Stimulated activated CD4-positive, alpha-beta T cell treated with anti-CD3 and anti-CD28 coated beads, Interleukin-4, amount 100 ng/mL, for 24 hours (primary cell): ENCODE measurements at places on chromosomes 5 and 9.

DNA sequence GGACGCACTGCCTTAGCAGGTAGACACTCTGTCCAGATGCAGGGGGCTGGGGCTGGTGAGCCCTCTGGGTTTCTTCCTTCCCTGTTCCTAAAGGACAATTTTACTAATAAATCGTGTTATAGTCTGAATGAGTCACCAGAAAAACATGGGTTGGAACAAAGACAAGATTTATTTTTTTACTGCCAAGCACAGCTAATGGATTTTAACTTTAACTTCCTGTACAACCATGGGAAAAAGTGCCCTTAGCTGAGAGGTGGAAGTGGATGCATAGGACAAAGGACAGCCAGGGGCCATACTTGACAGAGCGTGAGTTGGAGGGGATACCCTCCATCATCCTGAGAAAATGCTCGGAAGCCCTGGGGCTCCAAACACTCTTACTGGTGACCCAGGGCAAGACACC, 300.7 kb downstream of the MSX2 start:
- DNase-seq, result no peak

- DNase-seq, result no peak
Measured at GRCh38 chr5:92769978-92770377, 811.0 kb downstream of the NR2F1-AS1 start.

DNA sequence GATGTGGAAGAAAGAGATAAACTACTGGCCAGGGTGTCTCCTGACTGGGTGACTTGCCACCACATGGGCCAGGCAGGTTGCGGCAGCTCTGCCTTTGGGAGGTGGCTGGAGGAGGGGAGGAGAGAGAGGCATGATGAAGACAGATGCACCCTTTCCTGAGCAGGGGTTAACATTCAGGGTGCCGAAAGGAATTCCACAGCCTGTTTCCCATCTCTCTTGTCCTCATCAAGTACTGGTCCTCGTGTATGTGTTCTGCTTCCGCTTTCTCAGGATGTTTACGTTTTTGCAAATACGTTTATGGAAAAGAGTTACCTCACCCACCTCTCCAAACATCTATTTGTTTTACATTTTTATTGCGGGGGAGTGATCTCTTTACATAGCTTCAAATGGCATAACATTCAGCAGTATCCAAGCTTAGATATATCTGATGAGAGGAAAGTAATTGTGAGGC, 73.4 kb downstream of the C9orf85 start:
- no peak for DNase-seq

DNA sequence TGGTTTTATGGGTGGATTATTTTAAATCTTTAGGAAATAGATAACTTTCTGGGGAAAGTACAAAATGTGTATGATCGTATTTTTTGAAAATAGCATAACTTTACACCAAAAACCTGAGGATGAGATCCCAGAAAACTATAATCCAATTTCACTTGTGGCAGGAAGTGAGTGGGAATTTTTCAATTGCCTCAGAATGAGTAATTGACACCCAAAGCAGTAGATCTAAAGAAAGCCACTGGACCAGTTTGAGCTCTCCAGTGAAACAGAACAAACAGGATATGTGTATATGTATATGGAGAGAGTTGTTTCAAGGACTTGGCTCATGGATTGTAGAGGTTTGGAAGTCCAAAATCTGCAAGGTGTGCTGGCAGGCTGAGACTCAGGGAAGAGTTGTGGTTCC, 109.2 kb upstream of the SHB start:
- DNase-seq, result no peak

- DNase-seq, result no peak
Measured at GRCh38 chr5:129022599-129022998, 57.3 kb downstream of the SLC27A6 start.

DNA sequence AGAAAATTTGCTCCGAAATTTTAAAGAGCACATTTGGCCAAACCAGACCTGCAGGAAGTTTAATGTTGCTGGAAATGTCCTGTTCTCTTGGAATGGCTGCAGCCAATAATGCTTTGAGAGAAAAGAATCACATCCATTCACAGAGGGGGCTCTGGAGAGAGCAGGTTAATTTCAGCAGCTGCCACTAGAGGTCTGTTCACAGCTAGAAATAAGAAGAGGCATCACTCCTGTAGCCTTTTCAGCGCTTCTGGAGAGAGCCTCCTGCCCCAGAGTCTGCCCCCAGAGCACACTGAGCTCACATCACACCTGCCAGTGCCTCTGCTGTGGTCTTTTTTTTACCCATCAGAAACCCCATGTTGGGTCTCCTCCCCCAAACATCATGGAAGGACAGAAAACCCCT, 124.8 kb upstream of the RAD23B start:
- no peak for DNase-seq

DNA sequence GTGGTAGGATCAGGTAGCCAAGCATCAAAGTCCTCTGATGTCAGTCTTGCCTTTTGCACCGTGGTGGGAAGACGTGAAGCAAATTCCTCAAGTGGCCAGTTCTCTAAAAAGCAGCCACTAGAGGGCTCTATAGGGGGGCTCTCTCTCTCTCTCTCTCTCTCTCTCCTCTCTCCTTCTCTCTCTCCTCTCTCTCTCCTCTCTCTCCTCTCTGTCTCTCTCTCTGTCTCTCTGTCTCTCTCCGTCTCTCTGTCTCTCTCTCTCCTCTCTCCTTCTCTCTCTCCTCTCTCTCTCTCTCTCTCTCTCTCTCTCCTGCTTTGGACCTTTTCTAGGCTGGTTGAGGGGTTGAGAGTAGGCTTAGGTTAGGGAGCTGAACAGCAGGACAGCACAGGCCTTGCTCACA, 13.9 kb upstream of the OSMR start:
- DNase-seq, result no peak

GRCh38 chr9:72592502-72593403, 71.3 kb downstream of the TMC1 start:
- peak; percentile 30 for DNase-seq

DNA sequence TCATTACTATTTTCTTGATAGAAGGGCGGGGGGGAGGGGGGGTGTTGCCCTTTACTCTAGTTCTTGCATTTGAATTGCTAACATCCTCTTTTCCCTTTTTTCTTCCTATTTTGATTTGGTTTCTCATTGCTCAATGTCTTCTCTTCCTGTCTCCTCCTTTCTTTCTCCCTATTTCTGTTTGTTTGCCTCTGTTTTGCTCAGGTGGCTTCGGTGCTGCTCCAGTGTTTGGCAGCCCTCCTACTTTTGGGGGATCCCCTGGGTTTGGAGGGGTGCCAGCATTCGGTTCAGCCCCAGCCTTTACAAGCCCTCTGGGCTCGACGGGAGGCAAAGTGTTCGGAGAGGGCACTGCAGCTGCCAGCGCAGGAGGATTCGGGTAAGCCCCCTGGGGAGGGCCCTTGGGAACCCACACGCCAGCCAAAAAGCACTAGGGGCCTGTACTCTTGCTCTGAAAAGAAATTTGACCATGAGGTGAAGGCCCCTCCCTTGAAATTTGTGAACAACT, 48.3 kb downstream of the FAM78A start:
- DNase-seq, result no peak

- no peak for DNase-seq
Measured at GRCh38 chr9:131588396-131588795, 43.1 kb downstream of the PRRT1B start.

DNA sequence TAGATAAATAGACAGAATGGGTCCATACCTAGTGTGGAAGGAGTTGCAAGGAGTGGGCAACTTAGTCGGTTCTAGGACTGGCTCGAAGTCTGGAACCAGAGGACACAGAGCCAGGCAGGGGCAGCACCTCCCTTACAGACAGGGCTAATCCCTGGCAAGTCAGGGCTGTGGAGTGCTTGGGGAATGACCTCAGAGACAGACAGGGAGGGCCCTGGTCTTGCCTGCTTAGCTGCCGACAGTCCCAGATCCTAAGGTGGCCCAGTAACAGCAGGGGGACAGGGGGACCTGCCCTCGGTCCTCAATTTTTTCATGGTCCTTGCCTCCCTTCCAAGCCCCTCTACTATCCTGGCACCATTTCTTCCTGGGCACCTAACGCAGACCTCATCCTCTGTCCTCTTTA, 222.4 kb upstream of the TNC start:
- no peak for DNase-seq

DNA sequence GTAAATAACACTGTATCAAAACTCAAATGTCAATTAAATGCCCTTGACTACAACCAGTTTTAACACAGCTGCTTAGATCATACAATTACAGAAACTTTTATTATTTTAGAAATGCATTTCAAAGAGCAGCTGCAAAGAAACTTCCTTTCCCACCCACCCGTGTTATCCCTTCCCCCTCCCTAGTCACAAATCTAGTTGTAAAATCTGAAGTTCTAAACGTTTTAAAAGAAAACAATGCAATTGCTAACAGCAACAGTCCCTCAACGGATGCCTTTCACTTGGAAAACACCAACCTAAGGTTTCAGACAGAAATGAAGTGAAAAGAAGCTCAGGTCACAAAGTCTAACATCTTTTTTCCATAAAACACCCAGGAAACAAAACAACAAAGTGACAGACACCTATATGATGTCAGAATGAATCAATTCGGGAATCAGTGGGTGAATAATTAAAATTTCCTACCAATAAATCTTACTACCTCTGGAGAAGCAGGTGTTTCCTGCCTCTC, 100.3 kb downstream of the FBXW11 start:
- DNase-seq, result peak; percentile 31

DNA sequence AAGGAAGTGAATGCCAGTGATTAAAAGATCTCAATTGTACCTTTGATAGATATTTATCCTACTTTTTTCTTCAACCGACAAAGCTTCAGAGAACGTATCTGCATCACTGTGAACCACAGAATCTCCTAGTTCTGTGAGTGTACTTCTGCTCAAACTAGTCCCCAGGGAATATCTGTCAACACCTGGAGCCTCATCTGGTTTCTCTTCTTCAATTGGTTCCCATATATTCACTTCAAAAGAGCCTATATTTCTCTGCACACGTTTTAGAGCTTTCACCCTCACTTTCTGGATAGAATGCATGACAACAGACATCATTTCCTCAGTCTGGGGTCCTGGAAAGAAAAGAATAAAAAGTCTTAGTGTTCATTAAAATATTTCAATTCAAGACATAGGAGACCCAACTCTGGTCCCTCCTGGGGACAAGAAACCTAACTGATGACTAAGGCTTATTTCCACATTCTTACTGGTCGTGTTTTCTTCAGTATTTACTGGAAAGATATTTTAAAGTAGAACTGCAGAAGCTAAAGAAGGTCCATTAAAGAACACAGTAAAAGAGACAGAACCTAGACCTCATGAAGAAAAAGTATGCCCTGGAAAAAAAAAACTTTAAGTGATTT, 64.3 kb downstream of the CPLANE1 start:
- no peak for DNase-seq

GRCh38 chr9:75185585-75186170, 97.4 kb downstream of the OSTF1 start:
- peak; percentile 56 for DNase-seq

GRCh38 chr5:134177369-134178095, 782 bp upstream of the SKP1 start:
- DNase-seq, result no peak

DNA sequence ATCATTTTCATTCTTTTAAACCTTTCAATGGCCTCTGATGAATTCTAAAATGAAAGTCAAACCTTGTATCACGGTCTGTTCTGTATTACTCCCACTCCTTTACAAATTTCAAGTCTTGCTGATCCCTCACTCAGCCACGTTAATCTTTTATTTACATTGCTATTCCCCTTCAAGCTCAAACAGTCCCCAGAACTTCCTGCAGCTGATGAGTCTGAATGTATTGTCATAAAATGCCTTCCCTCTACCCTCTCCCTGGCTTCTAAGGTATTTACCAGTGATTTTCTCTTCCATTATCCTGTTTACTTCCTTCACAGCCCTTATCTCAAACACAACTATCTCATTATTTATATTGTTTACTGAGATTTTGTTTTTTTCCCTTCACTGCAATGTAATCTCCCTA, 562.3 kb upstream of the C9orf72 start:
- DNase-seq, result no peak

- no peak for DNase-seq
Measured at GRCh38 chr5:172760959-172761358, 10.0 kb downstream of the DUSP1 start.

- DNase-seq, result no peak
Measured at GRCh38 chr5:141617128-141617527, 1.7 kb downstream of the DIAPH1 start.

DNA sequence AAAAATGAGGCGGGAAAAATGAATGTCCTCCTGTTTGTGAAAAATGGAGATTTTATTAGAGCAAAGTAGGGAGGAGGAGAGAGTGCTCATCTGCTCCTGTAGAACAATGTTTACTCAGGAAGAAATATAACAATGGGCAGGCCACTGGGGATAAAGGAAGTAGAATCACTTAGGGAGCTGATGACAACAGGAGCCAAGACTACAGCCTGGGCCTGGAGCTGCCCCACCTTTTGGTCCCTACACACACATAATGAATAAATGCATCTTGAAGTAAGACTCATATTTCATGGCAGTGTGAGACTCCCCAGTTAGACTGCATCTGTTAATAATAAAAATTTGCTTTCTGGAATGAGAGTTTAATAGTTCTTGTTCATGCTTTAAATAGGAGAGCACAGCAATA, 1939.8 kb downstream of the EFNA5 start:
- DNase-seq, result no peak

GRCh38 chr9:68538200-68538599, 2.5 kb downstream of the TMEM252 start:
- no peak for DNase-seq

DNA sequence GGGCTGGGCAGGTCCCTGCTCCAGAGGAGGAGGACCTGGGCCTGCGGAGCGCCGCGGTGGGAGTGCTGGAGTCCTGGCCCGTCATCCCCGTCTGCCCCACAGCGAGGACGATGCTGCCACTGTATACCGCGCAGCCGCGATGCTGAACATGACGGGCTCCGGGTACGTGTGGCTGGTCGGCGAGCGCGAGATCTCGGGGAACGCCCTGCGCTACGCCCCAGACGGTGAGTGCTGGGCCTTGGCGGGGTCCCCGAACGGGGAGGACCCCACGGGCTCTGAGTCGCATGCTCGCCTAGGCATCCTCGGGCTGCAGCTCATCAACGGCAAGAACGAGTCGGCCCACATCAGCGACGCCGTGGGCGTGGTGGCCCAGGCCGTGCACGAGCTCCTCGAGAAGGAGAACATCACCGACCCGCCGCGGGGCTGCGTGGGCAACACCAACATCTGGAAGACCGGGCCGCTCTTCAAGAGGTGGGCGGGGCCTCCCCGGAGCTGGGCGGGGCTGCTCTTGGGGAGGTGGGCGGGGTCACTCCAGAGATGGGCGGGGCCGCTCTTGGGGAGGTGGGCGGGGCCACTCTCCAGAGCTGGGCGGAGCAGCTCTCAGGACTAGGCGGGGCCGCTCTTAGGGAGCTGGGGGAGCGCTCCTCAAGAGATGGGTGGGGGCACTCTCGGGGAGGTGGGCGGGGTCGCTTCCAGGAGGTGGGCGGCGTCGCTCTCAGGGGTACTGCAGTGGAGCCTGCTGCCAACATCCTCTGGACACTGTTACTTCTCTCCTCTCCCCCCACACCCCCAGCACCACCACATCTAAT, 13.1 kb downstream of the LRRC26 start:
- peak; percentile 63 for DNase-seq
